Natural killer cell (primary cell): ENCODE measurements at places on chromosomes 13 and 19.

GRCh38 chr13:36858290-36858689, 39.3 kb downstream of the RFXAP start:
- peak; percentile 16 for DNase-seq

GRCh38 chr19:47729799-47730520, 15.4 kb upstream of the NOP53 start:
- peak; percentile 28 for DNase-seq

DNA sequence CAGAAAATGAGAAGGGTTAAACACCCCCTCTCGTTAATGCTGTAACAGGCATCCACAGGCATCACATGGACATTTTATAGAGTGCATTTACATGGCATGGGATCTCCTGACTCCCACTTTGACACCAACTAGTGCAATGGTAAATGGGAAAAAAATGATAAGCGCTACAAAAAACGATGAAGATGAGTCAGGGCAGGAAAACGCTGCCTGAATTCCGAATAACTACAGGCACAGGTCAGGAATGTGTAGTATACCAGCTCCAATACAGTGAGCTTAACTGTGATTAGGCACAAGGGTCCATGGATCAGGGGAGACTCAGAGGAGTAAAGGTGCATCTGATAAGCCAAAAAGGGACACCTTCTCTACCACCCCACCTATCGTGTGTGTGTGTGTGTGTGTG, 223.6 kb downstream of the FOXO1 start:
- DNase-seq = no peak

DNA sequence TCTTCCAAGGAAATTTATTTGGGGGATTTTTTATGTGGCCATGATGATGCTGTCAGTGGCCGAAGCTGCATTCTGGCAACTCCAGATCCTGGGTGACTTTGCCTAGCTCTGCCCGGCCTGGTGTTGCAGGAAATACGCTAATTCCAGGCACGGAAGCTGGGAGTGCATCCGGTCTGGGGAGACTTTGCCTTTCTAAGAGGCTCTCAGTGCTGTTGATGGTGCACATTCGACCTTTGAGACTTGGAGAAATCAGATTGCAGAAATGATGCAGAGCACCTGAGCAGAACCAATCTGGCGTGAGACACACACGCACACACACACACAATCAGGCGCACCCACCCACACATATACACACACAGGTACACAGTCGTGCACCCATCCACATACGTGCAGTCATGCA, 5.9 kb upstream of the TMEM255B start:
- DNase-seq = no peak

GRCh38 chr13:57673197-57673596, 41.7 kb downstream of the PCDH17 start:
- no peak for DNase-seq

DNA sequence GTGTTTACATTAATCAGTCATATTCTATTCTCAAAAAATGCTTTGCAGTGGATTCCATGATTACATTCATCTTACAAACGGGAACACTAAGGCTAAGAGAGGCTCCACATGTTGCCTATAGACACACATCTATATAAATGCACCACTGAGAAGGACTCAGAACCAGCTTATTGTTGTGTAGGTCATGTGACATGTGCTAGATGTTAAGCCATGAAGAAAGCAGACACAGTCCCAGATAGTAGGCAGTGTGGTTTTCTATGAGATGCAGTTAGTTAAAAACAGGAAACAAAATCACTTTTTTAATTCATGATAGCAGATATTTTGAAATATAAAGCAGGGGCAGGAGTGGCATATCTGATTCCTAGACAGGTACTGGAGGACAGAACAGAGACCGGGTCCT, 10.7 kb downstream of the SIGLEC6 start:
- DNase-seq = no peak

DNA sequence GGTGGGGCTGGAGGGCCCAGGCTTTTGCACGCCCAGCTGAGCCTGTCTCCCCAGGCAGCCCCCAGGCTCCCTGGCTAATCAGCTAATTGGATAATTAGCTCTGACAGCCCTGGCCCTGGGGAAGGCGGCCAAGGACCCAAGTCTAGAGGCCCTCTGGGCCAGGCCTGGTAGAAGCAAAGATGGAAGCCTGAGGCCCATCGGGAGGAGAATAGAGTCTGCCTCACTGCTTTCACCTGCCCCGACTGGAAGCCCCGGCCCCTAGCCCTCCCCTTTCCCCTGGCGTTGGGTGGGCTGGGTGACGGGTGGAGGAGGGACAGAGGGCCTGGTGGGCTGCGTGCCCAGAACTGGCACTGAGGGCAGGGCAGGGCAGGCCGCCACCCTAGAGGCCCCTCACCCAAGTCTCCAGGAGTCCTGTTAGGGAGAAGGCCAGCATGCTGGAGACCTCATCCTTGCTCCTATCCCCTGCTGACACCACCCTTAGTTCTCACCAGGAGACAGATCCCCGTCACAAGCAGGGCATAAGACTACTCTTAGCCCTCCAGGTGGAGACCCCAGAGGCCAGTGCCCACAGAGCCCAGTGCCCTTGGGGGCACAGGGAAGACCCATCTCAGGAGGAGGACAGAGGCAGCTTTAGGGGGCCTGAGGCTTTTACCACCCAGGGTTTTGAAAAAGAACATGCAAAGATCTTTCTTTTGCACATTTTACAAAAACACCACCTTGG, 12.0 kb downstream of the LYL1 start:
- no peak for DNase-seq

DNA sequence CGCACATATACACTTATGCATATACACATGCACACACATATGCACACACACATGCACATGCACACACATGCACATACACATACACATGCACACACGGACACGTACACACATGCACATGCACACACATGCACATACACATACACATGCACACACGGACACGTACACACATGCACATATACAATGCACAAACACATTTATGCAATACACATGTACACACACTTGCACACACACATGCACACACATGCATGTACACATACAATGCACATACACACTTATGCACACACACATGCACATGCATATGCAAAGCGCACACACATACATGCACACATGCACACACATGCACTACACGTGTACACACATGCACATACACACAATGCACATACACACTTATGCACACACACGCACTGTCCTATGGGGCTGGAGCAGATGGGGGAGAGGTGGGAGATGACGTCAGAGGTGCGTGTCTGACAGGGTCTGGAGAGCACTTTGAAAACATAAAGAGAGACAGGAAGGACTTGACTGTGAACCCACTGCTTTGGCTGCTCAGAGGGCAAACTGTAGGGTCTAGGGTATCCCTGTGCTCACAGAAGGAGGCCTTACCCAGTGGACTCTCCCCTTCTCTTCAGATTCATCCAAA, 108.2 kb downstream of the UQCRFS1 start:
- no peak for DNase-seq

DNA sequence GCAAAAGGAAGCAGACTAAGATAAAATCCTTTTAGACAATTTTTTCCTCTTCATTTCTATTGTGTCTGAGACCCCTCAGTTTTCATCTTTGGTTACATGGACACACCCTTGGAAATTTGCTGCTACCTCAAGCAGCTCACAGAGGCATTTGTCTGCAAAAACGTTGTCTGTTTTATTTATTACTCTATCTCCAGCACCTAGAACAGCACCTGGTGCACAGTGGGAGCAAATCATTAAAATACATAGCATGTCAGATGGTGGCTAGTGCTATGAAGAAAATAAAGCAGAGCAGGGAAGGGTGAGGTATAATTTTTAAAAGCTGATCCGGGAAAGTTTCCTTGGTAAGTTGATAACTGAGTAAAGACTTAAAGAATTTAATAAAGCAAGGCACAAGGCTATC, 14.3 kb upstream of the FAM124A start:
- no peak for DNase-seq

- DNase-seq = no peak
Observed at GRCh38 chr13:32164622-32165268, 133.2 kb downstream of the FRY start.

GRCh38 chr13:25171170-25171516, 945 bp downstream of the AMER2 start:
- DNase-seq = no peak
